GM04503 (cell line): ENCODE measurements at places on chromosomes 11 and 22.

- DNase-seq: no peak
Observed at GRCh38 chr11:17779861-17780594, 45.4 kb downstream of the KCNC1 start.

- DNase-seq: no peak
Observed at GRCh38 chr11:61828629-61829407, 718 bp downstream of the FADS2 start.

GRCh38 chr22:32817137-32817730 is 15.7 kb downstream of the TIMP3 start:
- DNase-seq: no peak

GRCh38 chr11:66894141-66894540 is 37.3 kb downstream of the LRFN4 start:
- no peak for DNase-seq

GRCh38 chr11:115990004-115990447 is 485.8 kb upstream of the CADM1 start:
- DNase-seq: no peak

DNA sequence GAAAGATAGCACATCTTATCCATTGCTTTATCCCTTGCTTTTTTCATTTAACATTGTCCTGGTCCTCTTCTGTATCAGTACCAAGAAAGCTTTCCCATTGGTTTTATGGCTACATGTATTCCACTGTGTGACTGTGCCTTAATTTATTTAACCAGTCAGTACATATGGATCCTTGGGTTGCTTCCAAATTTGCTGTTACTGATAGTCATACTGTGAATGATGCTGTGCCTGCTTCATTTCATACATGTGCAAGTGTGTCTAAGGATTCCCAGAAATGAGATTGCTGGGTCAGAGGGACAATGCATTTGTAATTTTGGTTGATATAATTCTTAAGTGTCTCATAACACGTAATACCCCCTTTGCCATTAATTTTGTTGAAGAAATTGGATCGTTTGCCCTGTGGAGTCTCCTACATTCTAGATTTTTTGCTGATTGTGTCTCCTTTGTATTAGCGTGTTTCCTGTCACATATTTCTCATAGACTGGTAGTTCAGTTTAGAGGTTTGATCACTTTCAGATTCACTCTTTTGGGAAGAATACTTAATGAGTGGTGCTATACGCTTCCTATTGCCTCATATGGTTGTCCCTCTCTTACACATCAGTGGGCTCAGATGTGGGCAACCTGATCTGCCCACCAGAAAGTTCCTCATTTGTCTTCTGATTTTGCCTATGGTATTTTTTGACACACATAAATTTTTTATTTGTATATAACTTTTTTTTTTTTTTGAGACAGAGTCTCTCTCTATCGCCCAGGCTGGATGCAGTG is 35.3 kb downstream of the MYBPC3 start:
- no peak for DNase-seq

- DNase-seq: no peak
Observed at GRCh38 chr11:132838627-132839026, 693.7 kb downstream of the OPCML start.
